ENCODE measurements at places on chromosomes 7 and 10.

- no peak for DNase-seq
Measured at GRCh38 chr7:81527651-81528050, 242.2 kb downstream of the HGF start.

- DNase-seq: no peak
Measured at GRCh38 chr10:132611026-132611910, 73.7 kb downstream of the INPP5A start.

DNA sequence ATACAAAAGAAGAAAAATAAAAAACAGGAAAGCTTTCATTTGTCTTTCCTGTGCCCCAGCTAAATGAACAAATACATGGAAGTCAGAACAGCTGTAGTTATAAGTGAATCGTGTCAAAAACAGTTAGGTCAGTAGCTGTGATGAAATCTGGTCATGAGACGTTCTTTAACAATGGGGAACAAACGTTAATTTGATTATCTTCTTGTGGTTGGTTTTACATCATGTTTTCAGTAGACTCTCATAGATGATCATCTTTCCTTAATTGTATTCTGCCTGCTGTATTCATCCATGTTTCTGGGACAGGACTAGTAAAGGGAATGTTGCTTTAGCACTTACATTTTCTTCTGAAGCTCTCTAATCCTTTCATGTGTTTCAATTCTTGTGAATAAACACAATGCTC lies 97.0 kb downstream of the PCLO start:
- DNase-seq: no peak

GRCh38 chr7:106617860-106618259 lies 43.1 kb downstream of the CCDC71L start:
- DNase-seq: no peak

DNA sequence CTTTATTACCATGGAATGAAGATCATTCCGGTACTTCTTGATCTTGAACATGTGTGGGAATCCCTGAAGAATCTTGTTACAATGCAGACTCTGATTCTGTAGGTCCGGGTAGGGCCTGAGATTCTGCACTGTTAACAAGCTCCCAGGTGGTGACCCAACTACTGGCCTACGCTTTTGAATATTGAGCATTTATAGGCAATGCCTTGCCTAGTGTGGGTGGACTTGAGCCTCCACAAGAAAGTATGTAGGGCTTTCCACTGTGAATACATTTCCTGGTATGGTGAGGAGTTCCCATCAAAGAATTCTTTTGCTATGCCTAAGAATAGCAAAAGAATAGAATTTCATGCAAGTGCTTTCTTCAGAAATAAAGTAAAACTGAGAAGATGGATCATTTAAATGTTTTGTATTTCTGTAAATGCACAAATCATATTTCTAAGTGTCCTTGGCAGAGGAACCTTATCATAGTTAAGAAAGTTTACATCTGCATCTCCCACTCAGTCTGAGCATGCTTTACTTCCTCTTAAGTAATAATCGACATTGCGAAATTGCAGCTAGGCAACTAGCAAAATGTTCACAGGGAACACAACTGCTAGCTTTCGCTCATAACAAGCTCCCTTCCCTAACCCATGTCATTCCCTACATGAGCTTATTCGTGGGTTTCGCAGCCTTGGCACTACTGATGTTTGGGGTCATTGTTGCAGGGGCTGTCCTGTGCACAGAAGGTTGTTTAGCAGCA lies 71.4 kb downstream of the AHR start:
- DNase-seq: no peak

- no peak for DNase-seq
Measured at GRCh38 chr10:32384171-32384570, 37.2 kb upstream of the EPC1 start.

DNA sequence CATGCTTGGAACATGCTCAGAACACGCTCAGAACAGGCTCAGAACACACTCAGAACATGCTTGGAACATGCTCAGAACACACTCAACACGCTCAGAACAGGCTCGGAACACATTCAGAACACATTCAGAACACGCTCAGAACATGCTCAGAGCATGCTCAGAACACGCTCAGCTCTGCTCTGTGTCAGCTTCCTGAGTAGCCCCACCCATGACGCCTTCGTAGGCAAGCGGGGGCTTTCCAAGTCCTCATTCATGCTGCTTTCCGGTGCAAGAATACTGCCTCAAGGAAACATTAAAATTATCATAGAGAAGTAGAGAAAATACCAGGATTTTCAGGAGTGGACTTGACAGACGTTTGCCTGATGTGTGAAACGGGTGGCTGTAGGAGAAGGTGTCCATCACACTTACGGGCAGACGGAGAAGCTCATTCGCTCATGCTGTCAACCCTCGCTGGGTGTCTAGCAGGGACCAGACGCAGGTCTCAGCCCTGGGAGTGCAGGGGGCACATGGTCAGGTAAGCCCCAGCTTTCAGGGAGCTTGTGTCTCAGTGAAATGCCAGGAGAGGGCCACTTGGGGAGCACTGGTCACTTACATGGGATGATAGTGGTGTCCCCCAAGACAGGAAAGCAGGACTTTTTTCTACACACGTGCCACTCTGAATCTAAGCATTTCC lies 24.7 kb downstream of the EN2 start:
- DNase-seq: no peak

GRCh38 chr7:74039337-74039736 lies 11.4 kb downstream of the ELN start:
- DNase-seq: no peak

DNA sequence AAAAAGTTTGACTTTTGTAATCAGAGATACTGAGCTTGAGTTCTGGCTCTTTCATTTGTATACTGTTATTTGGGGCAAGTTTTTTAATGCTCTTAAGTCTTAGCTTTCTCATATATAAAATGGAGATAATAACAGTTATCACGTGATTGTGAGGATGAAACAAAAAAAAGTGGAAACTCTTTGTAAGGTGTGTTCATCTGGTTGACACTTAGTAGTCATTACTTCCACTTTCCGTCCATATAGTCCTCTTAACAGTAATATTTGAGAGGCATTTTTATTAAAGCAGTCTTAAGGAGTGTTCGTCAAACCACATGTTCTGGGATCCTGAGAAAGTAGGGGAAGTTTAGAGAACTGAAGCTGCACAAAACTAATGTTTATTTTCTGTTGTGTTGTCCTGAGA lies 65.6 kb downstream of the PTEN start:
- DNase-seq: no peak
